ENCODE measurements at places on chromosomes 16 and 17.

DNA sequence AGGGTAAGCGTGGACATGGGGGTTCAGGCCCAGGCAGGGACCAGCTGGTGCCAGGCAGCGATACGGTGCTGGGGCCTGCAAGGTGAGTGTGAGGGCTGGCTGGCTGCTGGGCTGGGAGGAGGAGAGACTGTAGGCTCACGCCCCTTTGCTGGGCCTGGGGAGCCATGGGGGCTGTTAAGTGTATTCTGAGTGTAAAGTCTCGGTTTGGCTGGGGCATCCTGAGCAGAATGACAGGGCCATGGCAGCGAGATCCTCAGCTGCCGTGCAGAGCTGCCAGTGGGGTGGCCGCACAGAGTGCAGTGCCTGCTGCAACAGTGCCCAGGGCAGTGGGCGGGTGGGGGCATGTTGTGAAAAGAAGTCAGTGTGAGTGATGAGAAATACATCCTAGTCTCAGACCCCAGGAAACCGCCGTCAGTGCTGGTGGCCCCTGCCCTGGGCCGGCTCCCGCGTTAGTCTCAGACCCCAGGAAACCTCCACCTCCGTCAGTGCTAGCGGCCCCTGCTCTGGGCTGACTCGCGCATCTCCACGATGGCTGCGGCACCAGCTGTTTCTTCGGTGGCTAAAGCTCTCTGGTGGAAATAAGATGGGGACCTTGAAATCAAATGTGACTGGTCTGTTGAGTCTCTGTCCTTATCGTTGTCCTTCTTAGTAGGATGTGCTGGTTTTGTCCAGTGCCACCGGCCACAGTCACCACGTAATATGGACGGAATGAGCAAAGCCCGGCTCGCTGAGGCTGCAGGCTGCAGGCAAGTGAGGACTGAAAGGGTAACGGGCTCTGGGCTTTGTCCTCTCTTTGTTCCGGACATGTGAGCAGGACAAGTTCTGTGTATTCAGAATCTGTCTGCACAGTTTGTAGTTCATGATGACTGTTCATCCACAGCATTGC is 22.9 kb downstream of the ACSF3 start:
- no peak for DNase-seq

DNA sequence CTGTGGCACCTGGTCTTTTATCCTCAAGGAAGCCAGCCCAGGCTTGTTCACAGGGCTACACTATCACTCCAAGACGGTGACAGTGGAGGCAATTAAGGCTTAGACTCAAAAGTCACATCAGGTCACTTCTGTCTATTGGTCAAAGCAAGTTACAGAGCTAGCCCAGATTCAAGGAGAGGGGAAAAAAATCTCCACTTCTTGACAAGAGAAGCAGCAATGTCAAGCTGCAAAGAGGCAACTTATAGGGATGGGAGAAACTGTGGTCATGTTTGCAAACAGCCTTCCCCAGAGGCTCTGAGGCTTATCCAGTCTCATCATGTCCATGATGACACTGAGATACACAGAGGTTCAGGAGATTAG is 31.6 kb downstream of the SERPINF1 start:
- no peak for DNase-seq

- peak; percentile 58 for DNase-seq
Observed at GRCh38 chr16:55711959-55712876, 56.4 kb downstream of the SLC6A2 start.

DNA sequence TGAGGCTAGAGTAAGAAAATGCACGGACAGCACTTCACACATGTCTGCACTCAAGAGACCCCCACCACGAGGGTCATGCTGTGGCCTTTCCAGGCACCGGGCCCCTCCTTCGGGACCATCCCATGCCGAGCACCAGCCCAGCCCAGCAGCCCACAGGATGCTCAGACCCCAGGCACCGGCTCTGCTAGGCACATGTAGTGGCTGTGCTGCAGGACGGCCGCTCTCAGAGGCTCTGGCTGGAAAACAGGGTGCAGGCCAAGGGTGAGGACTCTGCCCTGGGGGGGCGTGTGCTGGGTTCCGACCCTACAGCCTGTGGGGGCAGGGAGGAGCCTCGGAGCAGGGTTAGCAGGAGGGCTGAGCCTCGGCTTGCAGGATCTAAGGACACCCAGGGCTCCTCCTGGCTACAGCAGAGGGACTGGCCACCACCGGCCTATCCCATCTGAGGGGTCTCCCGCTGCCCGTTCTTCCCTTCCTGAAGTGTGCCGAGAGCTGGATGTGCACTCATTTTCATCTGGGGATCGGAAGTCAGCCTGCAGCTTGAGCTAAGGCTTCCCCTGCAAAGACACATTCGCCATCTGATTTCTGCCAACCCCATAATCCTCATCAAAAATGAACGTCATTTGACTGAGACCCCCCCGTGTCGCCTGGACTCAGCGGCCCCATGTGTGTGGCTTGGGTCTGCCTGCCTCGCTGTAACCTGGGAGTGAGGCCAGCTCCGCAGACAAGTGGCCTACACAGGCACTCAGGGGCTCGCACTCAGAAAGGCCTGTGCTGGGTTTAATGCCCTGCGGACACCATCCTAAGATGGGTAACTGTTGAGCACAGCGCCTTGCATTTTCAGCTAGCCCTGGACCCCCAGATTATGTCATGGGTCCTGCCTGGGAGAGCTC is 293.1 kb upstream of the FOXF1 start:
- DNase-seq: no peak

- peak; percentile 63 for DNase-seq
Observed at GRCh38 chr17:7177191-7177953, 1.8 kb downstream of the ASGR1 start.
